ENCODE measurements at places on chromosomes 12 and 14.
A peak's percentile ranks its signal among the peaks of the same experiment; 100 is the strongest.

DNA sequence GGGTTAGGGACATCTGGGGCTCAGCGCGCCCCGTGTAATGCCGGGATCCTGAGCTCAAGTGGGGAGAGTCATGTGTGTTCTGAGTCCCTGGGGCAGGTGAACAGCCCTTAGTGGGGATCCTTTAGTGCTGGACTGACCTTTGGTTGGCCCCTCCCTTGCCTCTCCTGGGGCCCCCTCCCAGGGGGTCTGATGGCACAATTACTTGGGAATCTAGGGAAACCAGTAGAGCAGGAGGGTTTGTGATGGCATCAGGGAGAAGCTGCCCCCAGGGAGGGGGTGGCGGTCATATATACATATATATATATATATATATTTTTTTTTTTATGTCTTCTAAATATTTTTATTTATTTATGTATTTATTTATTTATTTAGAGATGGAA lies at the start of gene MORN3:
Gene MORN3, minus strand, starts transcription at position 134 of the 380 bp plus-strand sequence. CDS start 171 bp downstream, outside the sequence.
- DNase-seq: no peak

DNA sequence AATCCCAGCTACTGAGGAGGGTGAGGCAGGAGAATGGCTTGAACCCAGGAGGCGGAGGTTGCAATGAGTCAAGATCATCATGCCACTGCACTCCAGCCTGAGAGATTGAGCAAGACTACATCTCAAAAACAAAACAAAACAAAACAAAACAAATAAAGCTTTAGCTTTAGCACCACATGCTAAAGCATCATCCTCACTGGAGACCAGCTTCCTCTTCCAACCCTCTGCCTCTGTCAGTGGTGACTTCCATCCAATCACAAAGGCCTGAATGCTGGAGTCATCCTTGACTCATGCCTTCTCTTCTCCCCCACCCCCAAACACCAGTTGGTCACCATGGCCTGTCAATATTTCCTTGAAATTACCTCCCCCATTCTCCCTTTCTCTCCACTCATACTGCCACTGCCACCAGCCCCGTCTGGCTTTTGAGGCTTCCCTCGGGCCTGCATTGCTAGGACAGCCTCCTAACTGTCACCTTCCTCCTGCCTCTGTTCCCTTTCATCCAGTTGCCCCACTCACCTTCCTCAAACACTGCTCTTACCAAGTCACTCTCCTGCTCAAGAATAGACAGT lies 1.4 kb downstream of the ZNF385A start:
- no peak for DNase-seq

DNA sequence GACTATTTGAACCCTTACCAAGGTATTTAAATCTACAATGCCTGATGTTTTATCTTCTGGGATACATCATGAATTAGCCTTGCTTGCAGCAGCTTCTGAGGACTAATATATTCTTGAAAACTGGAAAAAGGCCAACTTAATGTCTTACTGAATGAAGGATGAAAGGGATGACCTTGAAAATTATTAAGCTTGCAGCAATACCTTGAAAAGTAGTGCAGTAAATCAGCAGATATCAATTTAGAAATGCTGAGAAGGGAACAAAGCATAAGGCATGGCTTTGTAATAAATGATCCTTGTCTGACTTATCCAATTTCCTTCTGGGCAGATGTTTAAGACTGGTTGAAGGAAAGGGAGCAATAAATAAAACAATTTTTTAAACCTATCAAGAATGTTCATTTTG lies 37.3 kb upstream of the FERMT2 start:
- DNase-seq: no peak

DNA sequence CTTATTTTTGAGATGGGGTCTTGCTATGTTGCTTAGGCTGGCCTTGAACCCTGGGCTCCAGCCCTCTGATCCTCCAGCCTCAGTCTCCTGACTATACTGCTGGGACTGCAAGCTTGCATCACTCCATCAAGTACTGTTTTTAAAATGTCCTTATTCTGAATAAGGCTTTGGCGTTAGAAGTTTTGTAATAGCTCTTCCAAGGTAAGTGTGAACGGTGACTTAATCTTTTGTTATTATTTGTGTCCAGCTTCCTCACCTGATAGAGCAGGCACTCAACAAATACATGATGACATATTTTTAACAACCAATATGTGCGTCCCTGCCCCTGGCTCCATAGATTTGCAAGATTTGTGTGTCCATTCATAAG lies 1.4 kb downstream of the C1RL start:
- no peak for DNase-seq

DNA sequence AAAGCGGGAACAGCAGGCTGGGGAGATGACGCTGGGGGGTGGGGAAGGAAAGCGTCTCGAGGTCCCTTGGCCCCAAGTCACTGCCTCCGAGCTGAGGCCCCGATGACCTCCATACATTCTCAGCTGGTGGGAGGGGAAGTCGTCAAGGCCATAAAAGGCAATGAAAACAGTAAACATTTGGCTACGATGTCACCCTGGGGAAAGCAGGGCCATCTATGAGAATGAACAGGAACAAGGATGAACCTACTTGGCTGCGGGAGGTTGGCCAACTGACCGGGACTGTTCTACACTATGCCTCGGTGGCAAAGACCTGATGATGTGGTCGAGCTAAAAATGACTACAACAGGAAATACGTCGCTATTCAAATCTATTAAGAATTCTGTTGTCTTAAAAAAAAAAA lies 19.5 kb downstream of the PRKAB1 start:
- no peak for DNase-seq

DNA sequence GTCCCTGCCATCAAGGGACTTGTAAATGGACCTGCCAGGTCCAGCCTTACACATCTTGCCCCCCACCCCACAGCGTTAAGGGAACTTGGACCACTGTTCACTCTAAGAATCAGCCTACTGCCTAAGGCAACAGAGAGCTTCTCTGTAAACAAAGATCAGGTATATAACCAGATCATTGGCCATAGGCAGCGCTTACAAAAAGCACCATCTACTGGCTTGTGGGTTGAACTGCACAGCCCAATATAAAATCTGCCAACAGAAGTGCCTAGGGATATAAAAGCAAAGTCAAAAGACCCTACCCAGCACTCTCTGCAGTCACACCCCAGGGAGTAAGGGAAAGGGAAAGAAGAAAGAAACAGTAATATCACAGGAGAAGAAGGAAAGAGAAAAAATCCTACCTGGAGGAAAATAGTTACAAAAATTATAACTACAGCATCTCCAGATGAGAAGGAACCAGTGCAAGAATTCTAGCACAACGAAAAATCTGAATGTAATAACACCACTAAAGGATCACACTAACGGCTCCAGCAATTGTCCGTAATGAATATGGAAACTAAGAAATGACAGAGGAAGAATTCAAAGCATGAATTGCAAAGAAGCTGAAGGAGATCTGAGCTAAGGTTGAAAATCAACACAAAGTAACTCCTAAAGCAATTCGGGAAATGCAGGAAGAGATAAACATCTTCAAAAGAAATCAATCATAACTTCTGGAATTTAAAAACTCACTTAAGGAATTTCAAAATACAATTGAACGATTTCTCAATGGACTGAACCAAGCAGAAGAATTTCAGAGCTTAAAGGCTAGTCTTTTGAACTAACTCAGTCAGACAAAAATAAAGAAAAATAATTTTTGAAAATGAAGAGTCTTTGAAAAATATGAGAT lies 95.2 kb upstream of the PCED1B start:
- peak; percentile 6 for DNase-seq

- no peak for DNase-seq
These were observed 55.8 kb downstream of the BCL2L14 start for GRCh38 chr12:12126551-12126950.

- DNase-seq: no peak
These were observed 153.2 kb upstream of the ALG10B start for GRCh38 chr12:38163442-38163801.

- DNase-seq: no peak
These were observed 4.0 kb downstream of the NCOR2 start for GRCh38 chr12:124563401-124563800.

DNA sequence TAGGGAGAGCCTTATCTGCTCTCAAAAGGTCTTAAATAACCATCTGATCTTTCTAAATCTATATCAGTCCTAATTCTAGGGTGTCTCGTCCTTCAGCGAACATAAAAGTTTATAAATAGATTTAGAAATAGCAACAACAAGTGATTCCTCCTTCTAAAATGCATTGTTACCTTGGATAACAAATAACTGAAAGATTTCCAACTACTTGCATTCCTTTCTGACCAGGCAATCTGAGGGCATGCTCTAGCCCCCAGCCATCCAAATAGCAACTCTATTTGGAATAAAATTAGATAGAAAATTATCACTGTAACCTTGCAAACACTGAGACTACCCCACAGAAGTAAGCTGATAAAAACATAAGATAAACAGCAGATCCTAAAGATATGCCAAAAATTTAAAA lies 21.8 kb upstream of the KRR1 start:
- DNase-seq: no peak

GRCh38 chr12:42812871-42813270 lies 223.3 kb upstream of the PRICKLE1 start:
- DNase-seq: no peak

GRCh38 chr12:124437617-124438436 lies 129.6 kb downstream of the NCOR2 start:
- DNase-seq: no peak

DNA sequence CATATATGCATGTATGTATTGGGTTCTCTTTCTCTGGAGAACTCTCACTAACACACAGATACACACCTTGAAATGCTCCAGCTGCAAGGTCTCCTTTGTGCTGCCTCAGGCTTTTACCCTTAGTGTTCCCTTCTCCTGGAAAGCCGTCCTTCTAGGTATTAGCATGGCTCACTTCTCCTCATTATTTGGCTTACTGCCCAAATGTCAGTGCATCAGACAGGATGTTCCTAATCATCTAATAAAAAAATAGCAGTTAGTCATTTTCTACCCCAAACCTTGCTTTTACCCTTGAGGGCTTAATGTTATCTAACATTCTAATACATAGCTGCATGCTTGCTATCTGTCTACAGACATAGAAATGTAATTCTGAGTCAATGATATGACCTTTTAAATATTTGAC lies 109.0 kb upstream of the SLC16A7 start:
- no peak for DNase-seq

GRCh38 chr12:98894412-98895085 lies 249.5 kb downstream of the APAF1 start:
- DNase-seq: no peak

DNA sequence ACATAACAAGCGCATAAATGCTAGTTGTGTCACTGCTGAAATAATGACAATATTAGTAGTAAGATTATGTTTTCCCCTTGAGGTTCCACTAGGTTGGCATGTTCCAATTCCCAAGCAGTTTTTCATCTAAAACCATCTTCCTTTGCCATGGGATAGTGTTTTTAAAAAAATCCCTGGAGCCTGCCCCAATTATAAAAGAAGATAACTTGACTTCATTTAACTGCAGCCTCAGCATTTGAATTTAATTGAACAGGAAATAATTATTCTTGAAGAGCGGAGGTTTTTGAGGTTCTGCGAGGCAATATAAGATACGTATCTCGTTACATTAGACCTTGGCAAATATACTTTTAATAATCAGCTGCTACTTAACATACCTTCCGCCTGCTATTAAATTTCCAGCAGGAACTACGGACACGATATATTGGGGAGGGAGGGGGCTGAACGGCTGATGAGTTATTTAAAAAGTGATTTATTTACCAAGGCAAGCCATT lies 65.2 kb upstream of the HSPB8 start:
- DNase-seq: no peak

- DNase-seq: no peak
These were observed 4.5 kb upstream of the RNASE4 start for GRCh38 chr14:20679907-20680306.

DNA sequence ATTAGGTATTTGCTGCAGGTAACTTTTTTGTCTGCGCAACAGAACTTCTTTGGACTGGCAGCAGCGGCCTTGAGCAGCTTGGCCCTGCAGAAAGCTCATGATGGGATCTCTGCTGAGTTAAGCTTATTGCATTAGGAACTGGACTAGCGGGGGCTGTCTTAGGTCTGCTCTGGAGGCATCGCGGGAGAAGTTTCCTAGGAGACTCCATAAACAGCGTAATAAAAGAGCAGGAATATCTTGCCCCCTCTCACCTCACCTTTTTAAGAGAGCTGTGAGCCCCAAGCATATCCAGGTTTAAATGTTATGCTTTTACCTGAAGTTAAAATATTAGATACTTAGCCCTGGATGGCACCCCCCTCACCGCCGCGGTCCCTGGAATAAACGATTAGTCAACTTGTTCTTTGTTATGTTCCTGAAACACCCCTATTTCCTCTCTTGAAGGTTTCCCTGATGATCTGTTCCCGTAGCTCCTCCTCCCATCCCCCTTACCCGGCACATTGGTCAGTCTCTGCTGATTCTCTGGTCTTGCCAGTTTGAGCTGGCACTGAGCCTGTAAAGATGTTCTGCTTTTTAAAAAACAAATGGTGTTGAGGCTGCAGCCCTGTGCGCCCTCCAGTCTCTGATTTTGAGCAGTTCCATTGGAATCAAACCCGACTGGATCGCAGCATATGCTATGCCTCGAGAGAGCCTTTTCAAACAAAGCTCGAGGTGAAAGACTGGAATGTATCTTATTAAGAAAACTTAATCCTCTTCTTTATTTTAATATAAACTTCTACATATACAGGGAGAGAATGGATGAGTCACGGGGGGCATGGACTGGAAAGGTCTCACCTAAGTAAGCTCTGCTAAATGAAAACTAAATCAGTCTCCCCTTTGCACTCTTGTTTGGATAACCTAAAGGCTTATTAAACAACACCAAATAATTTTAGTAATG lies 1.9 kb downstream of the MLXIP start:
- no peak for DNase-seq

DNA sequence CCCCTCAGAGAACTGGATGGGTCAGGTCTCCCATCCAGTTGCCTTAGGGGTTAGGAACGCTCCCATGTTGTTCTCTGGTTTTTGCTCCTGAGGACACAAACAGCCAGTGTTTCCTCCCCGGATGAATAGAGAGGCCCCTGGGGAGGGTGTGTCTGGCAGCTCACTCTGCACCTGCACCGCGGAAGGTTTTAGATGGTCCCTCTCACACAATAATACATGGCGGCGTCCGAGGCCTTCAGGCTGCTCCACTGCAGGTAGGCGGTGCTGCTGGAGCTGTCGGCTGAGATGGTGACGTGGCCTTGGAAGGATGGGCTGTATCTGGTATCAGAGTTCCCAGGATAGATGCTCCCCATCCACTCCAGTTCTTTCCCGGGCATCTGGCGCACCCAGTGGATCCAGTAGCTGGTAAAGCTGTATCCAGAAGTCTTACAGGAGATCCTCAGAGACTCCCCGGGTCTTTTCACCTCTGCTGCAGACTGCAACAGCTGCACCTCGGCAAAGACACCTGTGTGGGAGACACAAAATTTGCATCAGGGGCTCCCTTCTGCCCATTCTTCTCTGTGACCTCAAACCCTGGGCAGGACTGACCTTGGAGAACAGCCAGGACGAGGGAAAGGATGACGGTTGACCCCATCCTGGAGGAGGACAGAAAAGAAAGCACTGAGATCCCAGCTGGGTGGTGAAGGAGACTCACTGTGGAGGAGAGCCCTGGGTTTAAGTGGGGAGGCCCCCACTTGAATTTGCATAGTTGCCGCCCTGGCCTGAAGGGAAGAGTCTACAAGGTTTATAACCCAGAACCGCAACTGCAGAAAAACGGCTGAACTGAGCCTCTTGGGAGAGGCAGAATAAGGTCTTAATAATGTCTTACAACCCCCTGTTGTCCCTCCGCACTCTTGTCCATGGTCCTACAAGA lies 1324.8 kb downstream of the TMEM121 start:
- DNase-seq: no peak
